ENCODE measurements at places on chromosomes 16 and 17.

DNA sequence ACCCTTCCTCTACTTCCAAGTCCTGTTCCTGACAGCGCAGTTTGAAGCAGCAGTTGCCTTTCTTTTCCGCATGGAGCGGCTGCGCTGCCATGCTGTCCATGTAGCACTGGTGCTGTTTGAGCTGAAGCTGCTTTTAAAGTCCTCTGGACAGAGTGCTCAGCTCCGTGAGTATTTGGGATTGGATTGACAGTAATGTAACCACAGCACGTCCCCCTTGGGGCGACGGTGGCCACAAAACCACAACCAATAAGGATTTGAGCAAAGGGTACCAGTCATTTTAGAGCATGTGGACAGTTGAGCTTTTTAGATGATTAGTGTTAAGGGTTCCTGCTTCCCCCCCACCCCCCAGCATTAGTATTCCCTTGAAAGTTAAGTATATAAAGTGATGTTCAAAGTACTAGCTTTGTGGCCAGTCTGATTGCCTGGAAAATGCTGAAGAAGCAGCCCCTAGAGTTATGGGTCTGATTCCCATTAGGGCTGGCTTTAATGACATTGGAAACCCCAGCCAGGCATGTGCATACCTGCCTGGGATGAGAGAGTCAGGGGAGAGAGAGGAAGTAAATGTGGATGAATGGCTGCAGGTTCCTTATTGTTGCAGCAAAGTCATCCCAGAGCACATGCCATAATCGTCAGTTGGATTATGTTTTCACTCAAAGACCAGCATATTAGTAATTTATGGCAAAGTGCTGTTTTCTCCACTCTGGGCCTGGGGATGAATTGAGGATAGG lies 31.6 kb upstream of the SLC12A3 start:
- no peak for DNase-seq

DNA sequence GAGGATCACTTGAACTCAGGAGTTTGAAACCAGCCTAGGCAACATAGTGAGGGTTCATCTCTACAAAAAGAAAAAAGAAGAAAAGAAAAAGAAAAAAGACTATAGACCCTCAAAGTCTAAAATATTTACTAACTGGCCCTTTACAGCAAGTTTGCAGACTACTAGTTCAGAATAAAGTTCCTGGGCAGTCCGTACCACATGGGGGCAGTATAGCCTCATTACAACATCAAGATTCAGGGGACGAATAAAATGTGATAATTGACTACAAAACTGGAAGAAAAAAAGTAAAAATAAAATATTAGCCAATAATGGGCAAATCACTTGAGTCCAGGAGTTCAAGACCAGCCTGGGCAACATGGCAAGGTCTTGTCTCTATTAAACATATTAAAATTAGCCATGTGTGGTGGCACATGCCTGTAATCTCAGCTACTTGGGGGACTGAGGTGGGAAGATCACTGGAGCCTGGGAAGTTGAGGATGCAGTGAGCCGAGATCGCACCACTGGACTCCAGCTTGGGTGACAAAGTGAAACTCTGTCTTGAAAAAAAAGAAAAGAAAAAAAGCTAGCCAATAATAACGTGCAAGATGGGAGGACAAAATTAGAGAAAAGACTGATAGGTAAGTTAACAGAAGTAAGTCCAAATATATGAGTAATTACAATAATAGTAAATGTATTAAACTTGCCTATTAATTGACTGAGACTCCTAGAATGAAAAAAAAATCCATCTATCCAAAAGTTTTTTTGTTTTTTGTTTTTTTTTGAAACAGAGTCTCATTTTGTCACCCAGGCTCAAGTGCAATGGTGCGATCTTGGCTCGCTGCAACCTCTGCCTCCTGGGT lies 129.4 kb upstream of the SEC14L1 start:
- DNase-seq = no peak

GRCh38 chr17:17699491-17699890 lies 18.2 kb downstream of the RAI1 start:
- no peak for DNase-seq

GRCh38 chr17:77617516-77617915 lies 341.0 kb upstream of the TNRC6C start:
- no peak for DNase-seq

DNA sequence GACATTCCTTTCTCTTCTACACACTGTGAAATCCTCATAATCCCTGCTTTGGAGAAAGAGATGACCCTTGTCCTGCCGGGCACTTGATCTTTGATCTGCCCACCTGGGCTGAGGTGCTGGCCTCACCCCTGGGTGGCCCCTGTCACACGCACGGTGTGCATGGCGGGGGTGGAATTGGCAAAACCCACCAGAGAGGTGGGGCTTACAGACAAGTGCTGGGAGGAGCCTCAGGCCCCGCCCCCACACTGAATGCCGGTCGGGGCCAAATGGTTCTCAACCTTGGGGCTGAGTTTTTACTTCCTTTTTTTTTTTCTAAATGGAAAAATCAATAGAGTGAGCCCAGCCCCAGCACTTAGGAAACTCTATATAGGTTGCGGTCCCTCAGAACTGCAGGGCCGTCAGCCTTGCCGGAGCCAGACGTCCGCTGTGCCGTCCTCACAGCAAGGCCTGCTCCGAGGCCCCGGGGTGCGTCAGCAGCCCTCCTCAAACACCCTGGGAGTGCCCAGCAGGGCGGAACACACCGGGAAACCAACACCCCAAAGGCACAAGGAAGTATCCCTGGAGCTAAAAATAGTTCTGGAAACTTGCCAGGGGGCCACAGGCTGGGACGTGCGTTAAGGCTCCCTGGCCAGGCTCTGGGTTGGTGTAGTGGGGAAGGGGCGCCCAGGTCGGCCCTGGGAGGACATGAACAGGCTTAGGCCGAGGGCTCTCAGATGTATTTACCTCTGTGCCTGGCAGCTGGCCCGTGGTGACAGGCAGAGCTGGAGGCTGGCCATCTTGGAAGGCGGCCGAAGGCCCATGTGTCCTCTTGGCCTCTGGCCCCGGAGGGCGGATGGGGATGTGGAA lies 11.0 kb downstream of the GPRC5C start:
- no peak for DNase-seq

DNA sequence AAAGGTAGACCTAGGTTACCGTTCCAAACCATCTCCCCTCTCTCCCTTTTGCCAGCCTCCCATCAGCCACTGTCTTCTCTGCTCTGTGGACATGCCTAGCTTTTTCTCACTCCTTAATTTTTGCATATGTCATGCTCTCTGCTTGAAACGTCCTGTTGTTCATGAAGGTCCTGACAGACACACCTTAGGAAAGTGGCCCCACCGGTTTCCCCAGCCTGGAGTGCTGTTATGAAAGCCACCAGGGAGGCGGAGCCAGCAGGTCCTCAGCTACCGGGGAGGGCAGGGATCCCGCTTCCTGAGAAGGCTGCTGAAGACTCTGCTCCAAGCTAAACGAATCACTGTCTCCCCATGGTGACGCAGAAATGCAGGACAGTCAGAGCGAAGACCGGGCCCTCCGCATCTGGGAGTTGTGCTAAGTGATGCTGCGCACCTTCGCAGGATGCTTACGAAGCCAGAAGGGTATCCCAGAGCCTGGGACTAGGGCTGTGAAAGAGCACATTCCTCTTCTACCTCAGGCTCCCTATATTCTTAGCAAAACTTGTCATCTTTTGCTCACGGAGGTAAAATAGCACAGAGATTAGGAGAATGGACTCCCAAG lies 2.3 kb upstream of the SLC16A11 start:
- DNase-seq = no peak

GRCh38 chr17:17537311-17538099 lies 41.3 kb upstream of the RASD1 start:
- no peak for DNase-seq
